ENCODE measurements at places on chromosomes 11 and 22.
A peak's percentile ranks its signal among the peaks of the same experiment; 100 is the strongest.

GRCh38 chr22:50080077-50080465 lies 5.2 kb downstream of the MLC1 start:
- no peak for DNase-seq

GRCh38 chr11:118533769-118534729 lies 3.1 kb downstream of the TMEM25 start:
- no peak for DNase-seq

GRCh38 chr11:85281550-85281949 lies 345.6 kb downstream of the DLG2 start:
- DNase-seq: no peak

GRCh38 chr11:107834995-107835394 lies 23.6 kb downstream of the SLC35F2 start:
- no peak for DNase-seq

GRCh38 chr22:44620841-44621257 lies 81.2 kb upstream of the PRR5 start:
- no peak for DNase-seq

GRCh38 chr11:36056160-36056751 lies 112.4 kb downstream of the LDLRAD3 start:
- DNase-seq: no peak

- DNase-seq: no peak
Measured at GRCh38 chr22:36439481-36440271, 41.8 kb downstream of the TXN2 start.

DNA sequence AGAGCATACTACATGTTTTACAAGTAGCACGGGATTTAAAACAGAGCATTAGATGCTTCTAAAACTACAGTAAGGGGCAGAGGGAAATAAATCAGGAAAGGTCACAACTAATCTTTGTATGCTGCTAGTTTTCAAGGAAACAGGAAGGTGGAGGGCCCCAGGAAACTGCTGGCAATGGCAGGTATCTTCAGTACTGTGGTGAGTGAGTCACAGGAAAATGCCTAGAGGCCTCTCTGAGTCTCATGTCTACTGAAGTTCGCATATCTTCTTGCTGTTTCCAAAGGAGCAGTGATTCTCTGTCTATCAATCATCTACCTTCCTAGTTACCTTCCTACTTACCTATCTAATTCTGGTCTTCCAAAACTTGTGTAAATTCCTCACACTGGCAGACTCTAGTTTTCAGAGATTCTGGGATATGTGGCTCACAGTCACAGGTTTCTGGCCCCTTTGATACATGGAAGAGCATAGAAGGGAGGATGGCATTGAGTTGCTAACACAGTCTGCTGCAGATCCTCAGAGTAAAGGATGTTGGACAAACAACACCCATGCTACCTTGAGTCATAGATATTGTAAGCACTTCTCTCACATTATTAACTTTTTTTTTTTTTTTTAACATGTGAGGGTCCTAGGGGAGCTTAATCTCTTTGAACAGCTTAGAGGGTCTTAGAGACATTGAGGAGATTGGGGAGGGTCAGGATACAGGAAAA lies 58.8 kb upstream of the SYN3 start:
- DNase-seq: no peak

DNA sequence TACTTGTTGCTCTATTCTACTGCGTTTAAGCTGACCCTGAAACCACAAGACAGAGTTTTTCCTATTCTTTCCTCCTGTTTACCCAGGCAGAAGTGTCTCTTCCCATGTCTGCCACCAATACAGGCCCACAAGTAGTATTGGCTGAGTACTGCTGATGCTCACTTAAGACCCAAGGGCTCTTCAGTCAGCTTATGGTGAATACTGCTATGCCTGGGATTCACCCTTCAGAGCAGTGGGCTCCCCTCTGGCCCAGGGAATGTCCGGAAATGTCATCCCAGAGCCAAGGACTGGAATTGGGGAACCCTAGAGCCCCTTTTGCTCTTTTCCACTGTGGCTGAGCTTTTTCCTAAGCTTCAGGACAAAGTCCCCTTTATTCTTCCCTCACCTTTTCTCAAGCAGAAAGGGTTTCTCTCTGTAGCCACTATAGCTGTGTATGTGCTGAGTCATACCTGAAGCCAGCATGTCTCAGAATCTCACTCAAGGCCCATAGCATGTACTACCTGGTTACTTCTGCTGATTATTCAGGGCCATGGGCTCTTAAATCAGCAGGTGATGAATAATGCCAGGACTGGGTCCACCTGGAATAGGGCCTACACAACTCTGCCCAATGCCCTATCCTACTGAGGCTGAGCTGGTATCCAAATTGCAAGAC lies 745.8 kb upstream of the ANO5 start:
- no peak for DNase-seq

- peak; percentile 44 for DNase-seq
Measured at GRCh38 chr22:39938509-39939111, 21.6 kb upstream of the TMA7B start.

GRCh38 chr11:2929950-2930703 lies 907 bp upstream of the PHLDA2 start:
- no peak for DNase-seq

DNA sequence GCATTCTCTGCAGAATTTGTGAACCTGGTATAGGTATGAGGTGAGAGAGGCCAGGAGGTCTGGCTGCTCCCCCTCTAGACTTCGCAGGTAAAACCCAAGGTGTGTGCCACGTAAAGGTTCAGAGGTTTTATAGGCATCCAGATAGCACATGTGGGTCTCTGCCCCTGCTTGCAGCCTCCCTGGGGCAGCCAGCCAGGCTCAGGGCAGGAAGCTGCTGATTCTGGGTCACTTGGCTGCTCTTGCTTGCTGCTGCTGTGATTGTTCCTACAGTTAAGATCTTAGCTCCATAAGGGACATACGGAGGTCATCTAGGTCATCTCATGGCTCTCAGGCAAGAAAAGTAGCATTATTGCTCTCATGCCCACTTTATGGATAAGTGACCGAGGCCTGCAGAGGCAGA lies 30.2 kb downstream of the ZBTB16 start:
- DNase-seq: no peak

GRCh38 chr22:25410849-25411248 lies 153.6 kb upstream of the GRK3 start:
- no peak for DNase-seq

- no peak for DNase-seq
Measured at GRCh38 chr11:5092821-5093585, 23.6 kb downstream of the OR52E1 start.

DNA sequence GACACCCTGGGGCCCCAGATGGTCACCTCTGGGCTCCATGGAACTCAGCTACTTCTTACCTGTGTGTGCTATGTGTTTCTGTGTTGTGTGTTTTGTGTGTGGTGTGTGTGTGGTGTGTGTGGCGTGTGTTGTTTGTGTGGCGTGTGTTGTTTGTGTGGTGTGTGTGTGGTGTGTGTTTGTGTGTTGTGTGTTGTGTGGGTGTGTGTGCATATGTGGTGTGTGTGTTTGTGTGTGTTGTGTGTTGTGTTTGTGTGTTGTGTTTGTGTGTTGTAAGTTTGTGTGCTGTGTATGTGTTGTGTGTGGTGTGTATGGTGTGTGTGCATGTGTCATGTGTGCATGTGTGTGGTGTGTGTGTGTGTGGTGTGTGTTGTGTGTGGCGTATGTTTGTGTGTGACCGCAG lies 3.8 kb upstream of the WNT7B start:
- DNase-seq: no peak

- DNase-seq: no peak
Measured at GRCh38 chr11:120227228-120227852, 12.6 kb upstream of the POU2F3 start.

DNA sequence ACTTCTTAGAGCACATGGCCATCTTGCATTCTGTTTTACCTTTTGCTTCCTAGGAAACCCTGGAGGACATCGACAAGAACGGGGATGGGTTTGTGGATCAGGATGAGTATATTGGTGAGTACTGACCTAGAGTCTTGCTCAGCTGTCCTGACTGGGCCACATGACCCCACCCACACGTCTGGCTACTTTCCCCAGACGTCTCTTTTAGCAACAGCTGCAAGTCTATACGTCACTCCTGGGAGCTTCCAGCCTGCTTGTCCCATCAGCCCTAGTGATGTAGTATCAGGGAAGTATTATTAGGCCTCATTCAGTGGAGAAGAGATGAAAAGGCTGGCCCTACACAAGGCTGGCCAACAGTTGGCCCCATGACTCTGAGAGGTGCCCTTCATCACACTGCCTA lies 9.6 kb downstream of the RCN1 start:
- no peak for DNase-seq

GRCh38 chr11:563066-563811 lies 2.5 kb downstream of the RASSF7 start:
- no peak for DNase-seq

DNA sequence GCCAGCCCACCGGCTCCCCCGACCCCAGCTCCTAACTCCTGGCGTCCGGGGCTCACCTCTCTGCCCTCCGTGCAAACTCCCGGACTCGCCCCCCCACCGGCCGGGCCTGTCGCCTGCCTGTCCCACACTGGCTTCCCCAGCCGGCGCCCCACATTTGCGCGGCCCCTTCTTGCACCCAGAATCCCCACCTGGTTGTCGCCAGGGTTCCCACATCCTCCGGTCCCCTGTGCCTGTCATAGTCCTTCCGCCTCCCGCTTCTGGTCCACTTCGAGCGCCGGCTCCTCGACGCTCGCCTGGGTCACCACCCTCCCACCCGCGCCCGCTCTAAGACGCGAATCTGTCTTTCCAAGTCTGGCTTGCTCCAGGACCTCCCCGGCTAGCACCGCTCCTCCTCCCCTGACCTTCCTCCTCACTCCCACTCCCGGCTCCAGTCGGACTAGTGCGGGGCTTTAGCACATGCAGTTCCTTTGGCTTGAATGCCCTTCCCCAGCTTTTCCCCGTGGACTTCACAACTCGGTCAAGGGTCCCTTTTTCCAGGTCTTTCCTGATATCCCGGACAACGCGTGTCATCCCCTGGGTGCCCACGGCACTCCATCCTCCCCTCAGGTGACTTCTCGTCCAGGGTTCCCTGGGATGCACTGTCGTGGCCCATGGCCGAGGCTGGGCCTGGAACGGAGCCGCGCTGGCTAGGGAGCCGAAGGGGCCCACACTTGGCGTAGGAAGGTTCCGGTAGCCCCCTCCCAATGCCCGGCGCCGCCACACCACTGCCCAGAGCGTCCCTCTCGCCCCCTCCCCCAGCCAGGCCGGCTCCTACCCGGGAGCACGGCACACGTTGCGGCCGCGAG lies 635 bp downstream of the SCARF2 start:
- no peak for DNase-seq

Measured in stimulated activated CD4-positive, alpha-beta T cell treated with anti-CD3 and anti-CD28 coated beads, TNF-alpha, amount 100 ng/mL, for 4 hours (primary cell).